H9 (cell line): ENCODE measurements at places on chromosomes 16 and 17.

GRCh38 chr17:27315322-27315721 lies 21.4 kb downstream of the WSB1 start:
- peak; percentile 18 for DNase-seq

GRCh38 chr17:68288375-68288774 lies 2.6 kb downstream of the SLC16A6 start:
- no peak for DNase-seq

GRCh38 chr17:12402963-12403622 lies 262.6 kb upstream of the MYOCD start:
- DNase-seq: no peak

- peak; percentile 42 for DNase-seq
Measured at GRCh38 chr16:18804540-18804939, 3.2 kb upstream of the ARL6IP1 start.

GRCh38 chr17:16181581-16181980 lies 33.8 kb downstream of the NCOR1 start:
- DNase-seq: no peak

GRCh38 chr16:53341792-53342191 lies 92.5 kb upstream of the RBL2 start:
- no peak for DNase-seq

GRCh38 chr17:73634629-73635028 lies 9.6 kb downstream of the SDK2 start:
- no peak for DNase-seq

GRCh38 chr16:31467858-31468257 lies 4.1 kb upstream of the TGFB1I1 start:
- DNase-seq: no peak

GRCh38 chr16:12793120-12793864 lies 10.4 kb downstream of the CPPED1 start:
- DNase-seq: peak; percentile 66

GRCh38 chr17:34532281-34533065 lies 46.9 kb upstream of the TMEM132E start:
- no peak for DNase-seq
